Spinal cord (tissue), 10 donors: ENCODE measurements at places on chromosomes 6 and 20.

- H3K4me3 ChIP-seq = peak overlapping the region; percentile 9
- no peak for DNase-seq
- H3K36me3 ChIP-seq = no peaks in the 10 kb centered on the region
- H3K27me3 ChIP-seq = peaks cover 91% of the 10 kb centered on the region
- H3K4me1 ChIP-seq = peaks cover 48% of the 10 kb centered on the region
Observed at GRCh38 chr6:41374618-41375590, 39.5 kb downstream of the NCR2 start.

GRCh38 chr20:58891718-58892140 lies 39.2 kb downstream of the GNAS start:
- H3K27ac ChIP-seq = peak overlapping the region; percentile 99
- H3K4me3 ChIP-seq = peak overlapping the region; percentile 78
- no peaks in the 10 kb centered on the region for H3K36me3 ChIP-seq
- peaks cover 9% of the 10 kb centered on the region for H3K4me1 ChIP-seq

DNA sequence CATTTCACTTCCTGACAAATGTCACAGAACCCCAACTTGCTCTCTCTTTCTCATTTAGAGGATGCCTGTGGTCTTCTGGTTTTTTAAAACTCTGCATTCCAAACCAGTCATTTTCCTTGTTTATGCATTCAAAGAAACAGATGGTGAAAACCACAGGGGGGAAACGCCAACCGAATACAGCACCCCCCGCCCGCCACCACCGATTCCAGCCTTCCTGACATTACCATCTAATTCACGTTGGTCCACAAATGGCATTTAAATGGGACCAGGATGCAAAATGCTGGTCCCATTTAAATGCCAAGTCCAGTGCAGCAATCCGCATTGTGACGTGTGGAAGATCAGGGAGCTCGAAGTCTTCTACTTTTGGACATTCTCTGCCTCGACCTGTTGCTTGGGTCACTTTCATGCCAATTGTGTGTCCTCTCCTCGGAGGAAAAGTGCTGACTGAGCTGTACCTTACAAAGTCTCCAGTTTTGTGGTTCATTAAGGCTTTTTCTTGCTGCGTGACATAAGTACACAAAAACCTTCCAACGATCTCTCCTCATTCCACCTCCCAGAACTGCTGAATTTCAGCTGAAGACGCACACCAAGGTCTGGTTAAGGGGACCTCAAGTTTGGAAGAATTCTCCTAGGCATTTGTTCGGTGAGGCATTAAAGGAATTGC lies 35.8 kb downstream of the NEDD9 start:
- H3K4me1 ChIP-seq = peaks cover 6% of the 10 kb centered on the region
- H3K36me3 ChIP-seq = peaks cover 4% of the 10 kb centered on the region
- H3K27ac ChIP-seq = peak overlapping the region; percentile 43
- H3K27me3 ChIP-seq = peaks cover 2% of the 10 kb centered on the region
- no peak overlapping the region for H3K4me3 ChIP-seq
- DNase-seq = no peak

GRCh38 chr20:54284928-54285704 lies 77.2 kb downstream of the PFDN4 start:
- H3K36me3 ChIP-seq = no peaks in the 10 kb centered on the region
- no peak overlapping the region for H3K4me3 ChIP-seq
- H3K4me1 ChIP-seq = no peaks in the 10 kb centered on the region
- no peak overlapping the region for H3K27ac ChIP-seq

- no peak overlapping the region for H3K4me3 ChIP-seq
- H3K36me3 ChIP-seq = peaks cover 2% of the 10 kb centered on the region
- peaks cover 10% of the 10 kb centered on the region for H3K4me1 ChIP-seq
- no peaks in the 10 kb centered on the region for H3K27me3 ChIP-seq
- H3K27ac ChIP-seq = no peak overlapping the region
Observed at GRCh38 chr20:53042521-53042920, 70.4 kb downstream of the TSHZ2 start.

- H3K27ac ChIP-seq = no peak overlapping the region
- peaks cover 4% of the 10 kb centered on the region for H3K36me3 ChIP-seq
- no peak overlapping the region for H3K4me3 ChIP-seq
- DNase-seq = no peak
Observed at GRCh38 chr6:106227612-106228507, 97.7 kb downstream of the ATG5 start.

DNA sequence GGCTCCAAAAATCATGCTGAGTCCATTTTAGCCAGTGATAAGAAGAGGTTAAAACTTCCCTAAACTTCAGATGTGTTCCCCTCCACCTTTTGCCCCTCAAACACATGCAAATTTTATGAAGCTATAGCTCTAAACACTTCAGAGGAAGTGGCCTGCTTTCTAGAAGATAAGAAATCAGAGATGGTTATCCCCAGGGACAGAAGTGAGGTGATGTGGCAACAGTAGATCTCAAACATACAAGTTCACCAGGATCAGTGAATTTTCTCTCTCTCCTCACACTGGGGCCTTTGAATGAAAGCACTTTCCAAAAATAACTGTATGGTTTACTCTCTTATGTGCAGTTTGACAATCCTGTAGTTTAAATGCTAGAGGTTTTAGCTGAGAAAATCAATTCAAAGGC lies 332.0 kb downstream of the BTBD9 start:
- no peak overlapping the region for H3K27ac ChIP-seq
- H3K36me3 ChIP-seq = no peaks in the 10 kb centered on the region
- H3K4me1 ChIP-seq = no peaks in the 10 kb centered on the region
- DNase-seq = no peak
- H3K4me3 ChIP-seq = no peak overlapping the region

GRCh38 chr6:41966961-41967311 lies 25.3 kb upstream of the CCND3 start:
- no peaks in the 10 kb centered on the region for H3K27me3 ChIP-seq
- H3K4me3 ChIP-seq = no peak overlapping the region
- no peak overlapping the region for H3K27ac ChIP-seq
- H3K36me3 ChIP-seq = no peaks in the 10 kb centered on the region
- DNase-seq = no peak

DNA sequence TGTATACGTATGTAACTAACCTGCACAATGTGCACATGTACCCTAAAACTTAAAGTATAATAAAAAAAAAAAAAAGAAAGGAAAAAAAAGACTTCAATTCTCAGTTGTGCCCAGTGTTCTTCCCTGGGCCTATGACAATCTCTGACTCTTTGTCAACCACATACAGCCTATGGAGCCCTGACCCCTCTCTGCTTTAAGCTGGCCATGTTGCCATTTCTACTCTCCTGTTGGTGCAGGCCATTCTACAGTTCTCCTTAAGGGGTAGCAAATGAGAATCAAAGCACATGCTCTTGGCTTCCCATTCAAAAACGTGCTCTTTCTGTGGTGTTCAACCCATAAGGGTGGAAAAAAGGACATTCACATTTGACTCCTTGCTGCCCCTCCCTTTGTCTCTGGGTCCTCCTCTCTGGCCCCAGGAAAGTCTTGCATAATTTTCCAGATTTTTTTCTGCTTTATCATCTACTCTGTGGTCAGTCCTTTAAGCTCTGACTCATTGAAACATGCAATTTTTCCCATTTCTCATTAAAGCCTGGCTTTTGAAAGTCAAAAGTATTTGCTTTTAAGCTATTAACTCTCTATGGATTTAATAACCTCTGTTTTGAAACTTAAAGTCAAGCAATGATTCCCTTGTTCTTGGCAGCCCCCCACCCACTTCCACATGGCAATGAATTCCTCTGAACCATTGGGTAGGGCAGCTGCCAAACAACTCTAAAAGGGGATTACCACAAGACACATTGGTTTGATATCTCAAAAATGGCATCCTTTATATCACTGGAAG lies 208.6 kb upstream of the MCHR2 start:
- H3K27me3 ChIP-seq = no peaks in the 10 kb centered on the region
- no peaks in the 10 kb centered on the region for H3K4me1 ChIP-seq
- no peaks in the 10 kb centered on the region for H3K36me3 ChIP-seq
- H3K27ac ChIP-seq = no peak overlapping the region

DNA sequence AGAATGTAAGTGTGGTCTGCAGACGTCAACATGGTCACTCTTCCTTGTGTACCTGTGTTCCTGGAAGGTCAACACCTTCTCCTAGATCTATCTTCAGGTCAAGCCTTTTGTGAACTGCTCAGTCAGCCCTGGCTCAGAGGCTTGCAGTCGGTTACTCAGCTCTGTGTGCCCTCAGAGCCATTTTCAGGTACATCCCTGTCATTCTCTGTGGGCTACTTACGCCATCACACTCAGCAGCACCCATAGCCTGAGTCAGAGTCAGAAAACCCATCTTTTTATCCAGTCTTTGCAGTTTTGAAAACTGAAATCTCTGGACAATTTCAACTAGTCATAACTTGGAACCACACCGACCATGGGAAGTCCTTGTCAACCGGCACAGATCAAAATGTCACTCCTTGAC lies 35.3 kb downstream of the TGM3 start:
- DNase-seq = no peak
- no peaks in the 10 kb centered on the region for H3K36me3 ChIP-seq
- no peaks in the 10 kb centered on the region for H3K27me3 ChIP-seq
- no peak overlapping the region for H3K27ac ChIP-seq

- no peak overlapping the region for H3K27ac ChIP-seq
- no peaks in the 10 kb centered on the region for H3K4me1 ChIP-seq
- H3K27me3 ChIP-seq = no peaks in the 10 kb centered on the region
- no peak for DNase-seq
- H3K4me3 ChIP-seq = no peak overlapping the region
- H3K36me3 ChIP-seq = no peaks in the 10 kb centered on the region
Observed at GRCh38 chr6:7574500-7574899, 15.5 kb upstream of the SNRNP48 start.

GRCh38 chr20:12067686-12068085 lies 150.0 kb downstream of the BTBD3 start:
- no peak for DNase-seq
- H3K27me3 ChIP-seq = no peaks in the 10 kb centered on the region
- H3K4me1 ChIP-seq = no peaks in the 10 kb centered on the region
- H3K27ac ChIP-seq = no peak overlapping the region
- no peak overlapping the region for H3K4me3 ChIP-seq

GRCh38 chr20:22663528-22664025 lies 79.2 kb upstream of the FOXA2 start:
- H3K36me3 ChIP-seq = no peaks in the 10 kb centered on the region
- H3K4me3 ChIP-seq = no peak overlapping the region
- no peaks in the 10 kb centered on the region for H3K4me1 ChIP-seq
- no peak for DNase-seq
- no peak overlapping the region for H3K27ac ChIP-seq
- peaks cover 2% of the 10 kb centered on the region for H3K27me3 ChIP-seq

DNA sequence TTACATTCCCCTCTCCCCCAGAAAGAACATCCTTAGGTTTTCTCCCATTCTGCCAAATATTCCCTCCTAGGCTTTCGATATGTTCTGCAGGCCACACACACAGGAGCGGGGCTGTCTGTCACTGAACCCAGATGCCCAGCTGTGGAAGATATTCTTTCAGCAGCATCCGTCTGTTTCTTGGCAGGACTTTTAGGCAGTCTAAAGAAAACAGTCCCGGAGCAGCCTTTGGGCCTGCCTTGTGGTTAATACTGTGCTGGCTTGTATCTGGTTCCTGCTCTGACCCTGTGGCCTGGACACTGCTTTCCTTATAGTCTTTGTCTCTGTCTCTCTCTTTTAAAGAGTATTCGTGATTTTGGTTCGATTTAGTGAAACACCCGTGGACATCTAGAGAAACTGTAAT lies 94.6 kb upstream of the SUPT3H start:
- no peak overlapping the region for H3K27ac ChIP-seq
- no peak for DNase-seq
- H3K36me3 ChIP-seq = no peaks in the 10 kb centered on the region
- no peaks in the 10 kb centered on the region for H3K4me1 ChIP-seq

DNA sequence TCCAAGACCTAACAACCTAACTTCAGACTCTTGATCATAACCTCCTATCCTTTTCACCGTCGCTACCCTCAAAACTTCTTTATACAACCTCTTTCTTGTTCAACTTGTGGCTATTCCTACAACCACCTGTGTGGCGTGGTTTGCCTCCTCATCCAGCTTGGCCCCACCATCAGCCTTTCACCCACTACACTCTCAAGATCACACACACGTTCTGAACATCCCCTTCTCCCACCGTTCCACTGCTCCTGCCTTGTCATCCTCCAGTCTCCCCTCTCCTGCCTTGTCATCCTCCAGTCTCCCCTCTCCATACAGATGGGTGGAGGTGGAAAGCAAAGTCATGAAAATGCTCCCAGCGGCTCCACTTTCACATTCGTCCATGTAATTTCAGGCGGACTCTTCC lies 14.0 kb downstream of the MAK start:
- no peak overlapping the region for H3K4me3 ChIP-seq
- no peak for DNase-seq
- H3K27ac ChIP-seq = no peak overlapping the region

DNA sequence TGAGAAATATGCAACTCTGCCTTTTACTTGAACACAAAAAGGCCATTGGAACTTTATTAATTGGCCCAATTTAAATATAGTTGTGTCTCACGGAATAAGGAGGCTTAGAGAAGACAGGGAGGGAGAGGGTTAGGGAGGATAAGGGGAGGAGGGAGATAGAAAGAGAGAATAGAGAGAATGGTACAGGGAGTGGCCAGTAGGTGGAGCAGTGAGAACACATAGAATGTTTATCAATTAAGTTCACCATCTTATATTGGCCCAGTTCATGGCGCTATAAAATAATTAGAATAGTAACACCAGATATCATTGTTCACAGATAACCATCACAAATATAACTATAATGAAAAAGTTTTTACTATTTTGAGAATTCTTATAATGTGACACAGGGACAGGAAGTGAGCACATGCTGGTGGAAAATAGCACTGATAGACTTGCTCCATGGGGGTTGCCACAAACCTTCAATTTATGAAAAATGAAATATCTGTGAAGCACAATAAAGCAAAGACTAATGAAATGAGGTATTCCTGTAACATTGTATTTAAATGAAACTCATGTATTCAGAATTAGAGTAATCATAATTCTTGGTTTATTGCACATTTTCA lies 374.1 kb upstream of the MANEA start:
- no peaks in the 10 kb centered on the region for H3K4me1 ChIP-seq
- peak; percentile 46 for DNase-seq
- no peak overlapping the region for H3K4me3 ChIP-seq
- H3K27me3 ChIP-seq = no peaks in the 10 kb centered on the region
- H3K27ac ChIP-seq = no peak overlapping the region
- no peaks in the 10 kb centered on the region for H3K36me3 ChIP-seq

DNA sequence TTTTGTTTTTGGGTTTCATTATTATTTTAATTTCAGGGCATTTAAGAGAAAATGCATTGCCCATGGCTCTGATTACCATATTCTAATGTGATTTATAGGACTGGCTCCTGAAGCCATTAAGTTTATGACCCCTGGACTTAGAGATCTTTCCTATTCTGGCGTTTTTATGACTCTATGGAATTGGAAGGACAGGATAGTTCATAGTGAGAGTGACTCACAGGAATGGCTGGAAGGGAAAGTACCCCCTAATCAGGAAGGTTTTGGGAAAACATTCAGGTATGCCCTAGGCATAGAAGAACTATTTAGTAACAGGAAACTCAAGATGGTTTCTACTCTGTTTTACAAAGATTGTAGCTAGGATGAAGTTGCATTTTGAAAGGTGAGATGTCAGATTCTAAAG lies 108.6 kb upstream of the SLC2A12 start:
- H3K36me3 ChIP-seq = no peaks in the 10 kb centered on the region
- no peaks in the 10 kb centered on the region for H3K4me1 ChIP-seq
- no peak for DNase-seq
- H3K27me3 ChIP-seq = no peaks in the 10 kb centered on the region
